ENCODE measurements at places on chromosomes 6 and 20.

GRCh38 chr6:55578537-55579363 lies at the start of gene HMGCLL1:
Gene HMGCLL1 (minus strand): TSS chr6:55579192. CDS start chr6:55579055, 137 bp downstream.
- H3K4me1 ChIP-seq: no peaks in the 10 kb centered on the region
- H3K27me3 ChIP-seq: no peaks in the 10 kb centered on the region
- peak within 1 kb of the TSS; percentile 48 for H3K27ac ChIP-seq
- no peaks in the 10 kb centered on the region for H3K36me3 ChIP-seq

DNA sequence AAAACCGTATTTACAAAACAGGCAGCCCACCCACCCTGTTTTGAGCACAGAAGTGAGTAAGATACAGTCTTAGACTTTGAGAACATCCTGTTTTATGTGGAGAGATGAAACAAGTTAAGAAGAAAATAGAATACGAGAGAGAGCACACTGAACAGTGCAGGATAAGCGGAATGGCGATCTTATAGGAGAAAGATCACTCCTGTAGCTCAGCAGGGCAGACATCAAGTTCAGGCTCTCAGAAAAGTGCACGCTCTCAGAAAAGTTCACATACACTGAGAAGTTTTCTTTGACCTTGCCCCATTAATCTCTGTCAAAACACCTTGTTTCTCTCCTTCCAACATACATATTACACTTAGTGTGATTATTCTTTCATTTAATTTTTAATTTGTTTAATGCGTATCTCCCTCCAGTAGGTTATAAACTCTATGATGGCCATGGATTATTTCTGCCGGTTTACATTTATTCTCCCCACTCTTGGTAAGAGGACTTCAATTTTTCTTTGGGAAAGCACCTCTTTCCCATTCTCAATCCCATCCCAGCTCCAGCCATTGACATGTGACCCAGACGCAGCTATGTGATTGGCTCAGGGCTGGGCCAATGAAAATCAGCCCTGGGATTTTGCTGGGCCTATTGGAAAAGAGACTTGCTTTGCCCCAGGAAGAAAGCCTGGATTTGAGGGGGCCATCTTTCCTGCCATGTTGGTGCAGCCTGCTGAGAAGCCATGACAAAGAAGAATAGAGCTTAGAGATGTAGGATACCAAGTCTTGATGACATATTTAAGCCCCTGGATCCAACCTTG lies 16.2 kb downstream of the KCNB1 start:
- H3K36me3 ChIP-seq: no peaks in the 10 kb centered on the region
- no peak overlapping the region for H3K4me3 ChIP-seq
- no peak for DNase-seq
- H3K27me3 ChIP-seq: no peaks in the 10 kb centered on the region

GRCh38 chr6:42128460-42129359 lies 13.7 kb downstream of the C6orf132 start:
- DNase-seq: no peak
- no peak overlapping the region for H3K4me3 ChIP-seq
- H3K27me3 ChIP-seq: no peaks in the 10 kb centered on the region

DNA sequence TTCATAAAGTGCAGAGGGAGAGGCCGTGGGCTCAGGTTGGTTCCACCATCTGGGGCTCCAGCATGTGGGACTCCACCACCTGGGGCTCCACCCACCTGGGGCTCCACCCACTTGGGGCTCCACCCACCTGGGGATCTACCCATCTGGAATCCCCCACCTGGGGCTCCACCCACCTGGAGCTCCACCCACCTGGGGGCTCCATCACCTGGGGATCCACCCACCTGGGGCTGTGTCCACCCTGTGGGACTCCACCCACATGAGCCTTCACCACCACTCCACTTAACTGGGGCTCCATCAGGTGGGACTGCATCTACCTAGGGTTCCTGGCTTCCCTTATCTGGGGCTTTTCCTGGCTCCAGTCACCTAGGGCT lies 226.0 kb upstream of the CDYL start:
- no peak for DNase-seq
- no peaks in the 10 kb centered on the region for H3K4me1 ChIP-seq
- H3K4me3 ChIP-seq: no peak overlapping the region
- H3K36me3 ChIP-seq: no peaks in the 10 kb centered on the region

- no peaks in the 10 kb centered on the region for H3K27me3 ChIP-seq
- no peak for DNase-seq
- no peak overlapping the region for H3K27ac ChIP-seq
- H3K36me3 ChIP-seq: no peaks in the 10 kb centered on the region
Observed at GRCh38 chr6:11294228-11294627, 61.8 kb upstream of the NEDD9 start.

GRCh38 chr6:45702849-45703739 lies 312.6 kb downstream of the CLIC5 start:
- no peaks in the 10 kb centered on the region for H3K36me3 ChIP-seq
- no peak overlapping the region for H3K4me3 ChIP-seq
- H3K27ac ChIP-seq: no peak overlapping the region
- no peaks in the 10 kb centered on the region for H3K4me1 ChIP-seq
- H3K27me3 ChIP-seq: no peaks in the 10 kb centered on the region

- H3K4me1 ChIP-seq: peaks cover 13% of the 10 kb centered on the region
- DNase-seq: peak; percentile 48
- H3K27me3 ChIP-seq: no peaks in the 10 kb centered on the region
- H3K27ac ChIP-seq: peak overlapping the region; percentile 40
- H3K36me3 ChIP-seq: no peaks in the 10 kb centered on the region
- H3K4me3 ChIP-seq: no peak overlapping the region
Observed at GRCh38 chr6:170049641-170050561, 241.0 kb downstream of the DLL1 start.

- DNase-seq: no peak
- H3K4me1 ChIP-seq: peaks cover 25% of the 10 kb centered on the region
- H3K27me3 ChIP-seq: no peaks in the 10 kb centered on the region
- H3K4me3 ChIP-seq: no peak overlapping the region
- peak overlapping the region; percentile 79 for H3K27ac ChIP-seq
Observed at GRCh38 chr20:4812641-4813075, 90.9 kb downstream of the PRND start.

DNA sequence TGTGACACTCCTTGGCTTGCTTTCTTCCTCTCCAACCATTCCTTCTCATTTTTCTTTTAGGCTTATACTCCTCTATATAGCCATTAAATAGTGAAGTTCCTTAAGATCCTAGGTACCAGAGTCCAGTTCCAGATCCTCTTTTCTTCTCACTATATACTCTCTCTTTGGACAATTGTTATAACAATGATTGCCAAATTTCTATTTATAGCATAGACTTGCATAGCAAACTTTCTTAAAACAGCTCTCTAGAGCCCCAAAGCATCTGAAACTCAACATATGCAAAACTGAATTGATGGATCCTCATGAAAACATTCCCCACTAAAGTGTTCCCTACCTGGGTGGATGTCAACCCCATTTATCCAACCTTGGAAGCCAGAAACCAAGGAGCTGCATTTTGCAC lies 13.4 kb downstream of the PHIP start:
- no peak overlapping the region for H3K4me3 ChIP-seq
- H3K27ac ChIP-seq: no peak overlapping the region
- H3K4me1 ChIP-seq: peaks cover 6% of the 10 kb centered on the region
- no peak for DNase-seq
- H3K36me3 ChIP-seq: no peaks in the 10 kb centered on the region
- H3K27me3 ChIP-seq: no peaks in the 10 kb centered on the region

GRCh38 chr6:42610416-42610815 lies 46.6 kb downstream of the UBR2 start:
- no peak overlapping the region for H3K27ac ChIP-seq
- H3K36me3 ChIP-seq: no peaks in the 10 kb centered on the region
- H3K27me3 ChIP-seq: no peaks in the 10 kb centered on the region

DNA sequence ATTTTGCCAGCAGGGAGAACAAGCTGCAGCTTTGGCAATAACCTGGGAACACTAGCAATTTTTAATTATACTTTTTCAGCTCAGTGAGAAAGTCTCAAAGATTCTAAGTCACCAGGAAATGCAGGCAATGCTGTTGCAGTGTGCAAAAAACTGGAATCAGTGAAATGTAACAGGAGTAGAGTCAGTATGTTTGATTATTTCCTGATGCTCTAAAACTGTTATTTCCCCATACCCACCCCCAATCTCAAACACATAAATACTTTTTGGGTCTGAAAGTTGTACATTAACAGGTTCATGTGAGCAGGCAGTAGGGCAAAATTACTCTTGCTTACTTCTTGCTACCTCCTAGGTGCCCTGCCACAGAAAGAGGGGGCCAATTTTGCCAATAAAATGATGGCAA lies 65.4 kb upstream of the BEND6 start:
- H3K27ac ChIP-seq: no peak overlapping the region
- DNase-seq: no peak
- H3K4me3 ChIP-seq: no peak overlapping the region
- H3K27me3 ChIP-seq: no peaks in the 10 kb centered on the region
- H3K36me3 ChIP-seq: no peaks in the 10 kb centered on the region

- H3K4me1 ChIP-seq: no peaks in the 10 kb centered on the region
- H3K27ac ChIP-seq: no peak overlapping the region
- no peaks in the 10 kb centered on the region for H3K36me3 ChIP-seq
- no peaks in the 10 kb centered on the region for H3K27me3 ChIP-seq
Observed at GRCh38 chr20:58580474-58580835, 65.3 kb upstream of the APCDD1L start.

GRCh38 chr20:34350095-34350494 lies 13.0 kb upstream of the ITCH start:
- no peak for DNase-seq
- no peaks in the 10 kb centered on the region for H3K36me3 ChIP-seq
- H3K4me1 ChIP-seq: no peaks in the 10 kb centered on the region
- no peak overlapping the region for H3K27ac ChIP-seq

DNA sequence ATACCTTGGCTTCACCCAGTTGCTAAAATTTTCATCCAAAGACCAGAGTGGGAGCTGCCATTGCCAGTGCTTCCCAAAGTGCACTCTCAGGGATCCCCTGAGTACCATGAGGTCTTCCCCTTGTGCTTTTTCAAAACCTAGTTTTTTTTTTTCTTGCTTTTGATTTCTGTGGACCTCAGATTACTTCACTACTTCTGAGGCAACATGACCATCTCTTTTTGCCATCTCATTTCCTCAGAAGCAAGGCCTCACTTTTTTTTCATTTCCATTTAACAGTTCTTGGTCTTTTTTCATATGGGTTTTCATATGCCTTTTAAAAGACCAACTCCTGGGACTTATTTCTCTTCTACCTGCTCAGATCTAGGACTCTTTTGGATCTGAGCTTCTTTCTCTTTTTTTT lies 64.1 kb upstream of the MMS22L start:
- H3K36me3 ChIP-seq: no peaks in the 10 kb centered on the region
- no peaks in the 10 kb centered on the region for H3K4me1 ChIP-seq
- no peak for DNase-seq
- no peak overlapping the region for H3K4me3 ChIP-seq

DNA sequence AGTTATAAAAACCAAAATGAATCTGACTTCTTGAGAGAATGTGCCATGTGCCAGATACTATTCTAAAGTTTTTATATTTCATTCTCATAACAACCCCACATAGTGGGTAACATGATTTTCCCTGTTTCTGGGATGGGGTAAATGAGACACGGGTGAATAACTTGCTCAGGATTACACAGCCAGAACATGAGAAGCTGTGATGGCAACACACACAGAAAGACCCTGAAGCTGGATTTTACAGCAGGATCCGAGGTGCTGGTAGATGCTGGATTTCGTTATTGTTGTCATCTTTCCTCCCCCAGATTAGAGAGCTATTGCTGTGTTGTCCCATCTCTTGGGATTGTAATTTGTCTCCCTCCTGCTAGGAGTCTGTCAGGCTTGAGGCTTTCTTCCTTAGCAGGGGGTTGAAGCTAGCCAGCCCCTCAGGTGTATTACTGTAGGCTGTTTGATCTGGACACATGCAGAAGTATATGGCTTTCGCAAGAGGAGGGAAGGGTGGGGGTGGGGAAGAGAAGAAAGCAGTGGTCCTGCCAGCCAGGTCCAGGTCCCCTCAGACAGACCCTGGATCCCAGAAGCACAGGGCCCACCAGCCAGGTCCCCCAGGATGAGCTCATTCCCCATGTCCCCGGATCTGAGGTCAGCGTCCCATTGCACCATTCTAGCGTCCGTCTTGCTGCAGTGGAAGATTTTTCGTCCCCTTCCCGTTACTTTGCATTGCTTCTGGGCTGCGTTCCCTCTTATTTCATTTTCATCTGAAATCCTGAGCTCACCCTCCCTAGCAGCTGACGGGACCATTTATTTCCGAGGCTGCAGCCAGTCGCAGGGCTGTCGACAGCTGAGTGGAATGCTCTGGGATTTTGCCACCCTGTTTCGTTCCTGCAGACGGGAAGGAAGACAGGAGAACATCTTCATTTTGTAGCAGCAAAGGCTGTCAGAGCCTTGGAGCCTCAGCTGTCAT lies 7.3 kb upstream of the KCNG1 start:
- H3K36me3 ChIP-seq: no peaks in the 10 kb centered on the region
- H3K4me3 ChIP-seq: no peak overlapping the region
- H3K4me1 ChIP-seq: no peaks in the 10 kb centered on the region
- DNase-seq: no peak
- no peaks in the 10 kb centered on the region for H3K27me3 ChIP-seq

DNA sequence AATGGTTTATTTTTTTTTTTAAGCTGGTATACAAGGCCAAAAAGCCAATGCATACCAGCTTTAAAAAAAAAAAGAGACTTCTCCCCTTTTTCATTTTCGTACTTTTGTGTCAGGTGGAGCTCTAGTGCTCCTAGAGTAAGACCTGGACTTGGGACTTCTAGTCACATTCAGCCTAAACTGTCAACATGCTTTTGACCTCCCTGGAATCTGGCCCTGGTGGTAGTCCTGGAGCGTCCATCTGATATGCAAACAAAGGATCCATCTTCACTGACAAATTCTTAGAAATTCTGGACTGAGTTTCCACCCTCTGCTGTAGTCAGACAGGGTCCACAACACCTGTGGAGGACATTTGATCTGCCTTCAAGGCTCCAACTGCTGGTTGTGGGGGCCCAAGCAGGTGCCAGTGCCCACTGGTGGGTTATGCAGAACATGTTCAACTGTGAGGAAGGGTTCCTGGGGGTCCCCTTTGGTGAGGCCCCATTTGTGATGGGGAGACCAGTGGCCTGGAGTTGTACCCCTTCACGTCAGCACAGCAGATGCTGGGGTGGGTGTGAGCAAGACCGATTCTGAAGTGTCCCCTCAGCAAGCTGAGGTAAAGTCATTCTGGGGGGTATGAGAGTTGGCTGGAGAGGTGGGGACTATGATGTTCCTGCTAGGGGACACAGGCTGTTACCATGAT lies 12.6 kb upstream of the PCMTD2 start:
- H3K36me3 ChIP-seq: no peaks in the 10 kb centered on the region
- no peak overlapping the region for H3K4me3 ChIP-seq
- no peaks in the 10 kb centered on the region for H3K4me1 ChIP-seq
- H3K27me3 ChIP-seq: no peaks in the 10 kb centered on the region
- DNase-seq: no peak

GRCh38 chr6:122109075-122109474 lies 290.4 kb upstream of the HSF2 start:
- H3K36me3 ChIP-seq: no peaks in the 10 kb centered on the region
- no peak overlapping the region for H3K4me3 ChIP-seq
- no peak overlapping the region for H3K27ac ChIP-seq
- H3K27me3 ChIP-seq: no peaks in the 10 kb centered on the region
- H3K4me1 ChIP-seq: no peaks in the 10 kb centered on the region

GRCh38 chr6:116371120-116371917 lies 572 bp downstream of the DSE start:
- peak overlapping the region; percentile 92 for H3K27ac ChIP-seq
- DNase-seq: peak; percentile 76
- no peaks in the 10 kb centered on the region for H3K36me3 ChIP-seq
- peaks cover 50% of the 10 kb centered on the region for H3K4me1 ChIP-seq

All from tibial nerve (tissue), 4 donors.